SJSA1 (cell line): ENCODE measurements at places on chromosomes 7 and 10. TPM values are rescaled to one million over a fixed set of nuclear protein-coding genes. Genes with fewer than 3 reads are reported as not detected.

SEMA4G gene
- total RNA-seq = 0.42 and 0.88 TPM in 2 replicates

NEUROG3 gene
- not detected in 2 replicates for total RNA-seq

STRIP2 gene
- total RNA-seq = 7.0 and 7.5 TPM in 2 replicates

MEOX2 gene
- not detected in 2 replicates for total RNA-seq

RBP4 gene
- total RNA-seq = 15.4 and 19.3 TPM in 2 replicates

UPF2 gene
- 13.8 and 18.6 TPM in 2 replicates for total RNA-seq

GRCh38 chr7:89200758-89201157 is 405.2 kb upstream of the TEX47 start:
- no peak for DNase-seq

- DNase-seq = no peak
Observed at GRCh38 chr10:130745821-130746220, 565.7 kb downstream of the TCERG1L start.

- DNase-seq = no peak
Observed at GRCh38 chr10:61589547-61590243, 73.0 kb upstream of the CABCOCO1 start.

DNA sequence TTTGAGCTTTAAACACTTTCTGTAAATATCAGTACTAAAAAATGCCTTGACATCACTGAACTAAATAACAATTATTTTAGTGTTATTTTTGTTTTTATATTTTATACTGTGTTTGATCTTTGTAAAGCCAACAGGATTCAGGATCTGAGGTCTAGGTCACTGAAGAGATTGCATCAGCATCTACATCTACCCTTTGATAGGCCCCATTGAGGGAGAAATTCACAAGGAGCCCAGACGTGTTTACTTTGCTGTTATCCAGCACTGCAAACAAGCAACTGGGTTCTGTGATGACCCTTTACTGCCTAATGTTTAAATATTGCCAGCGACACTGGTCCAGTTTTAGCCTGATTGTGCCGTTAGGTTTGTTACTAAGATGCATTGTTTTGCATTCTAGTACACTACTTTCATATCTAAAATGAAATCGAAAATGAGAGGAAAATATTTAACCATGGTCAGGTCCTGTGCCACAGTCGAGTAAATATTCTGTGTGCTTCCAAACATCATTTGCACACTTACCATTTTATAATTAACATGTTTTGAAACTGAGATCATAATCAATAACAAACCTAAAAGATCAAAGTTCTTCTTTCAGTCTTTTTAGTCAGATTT is 48.7 kb downstream of the SP8 start:
- DNase-seq = no peak

DNA sequence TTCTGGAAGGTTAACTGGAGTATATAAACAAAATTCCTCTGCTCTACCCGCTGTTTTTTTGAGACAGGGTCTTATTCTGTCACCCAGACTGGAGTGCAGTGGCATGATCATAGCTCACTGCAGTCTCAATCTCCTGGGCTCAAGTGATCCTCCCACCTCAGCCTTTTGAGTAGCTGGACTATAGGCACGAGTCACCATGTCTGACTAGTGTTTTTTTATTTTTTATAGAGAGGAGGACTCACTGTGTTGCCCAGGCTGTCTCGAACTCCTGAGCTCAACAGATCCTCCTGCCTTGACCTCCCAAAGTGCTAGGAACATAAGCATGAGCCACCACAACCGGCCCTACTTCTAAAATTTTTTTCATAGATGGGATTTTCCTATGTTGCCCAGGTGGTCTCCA is 2.2 kb downstream of the RAB18 start:
- DNase-seq = no peak

DNA sequence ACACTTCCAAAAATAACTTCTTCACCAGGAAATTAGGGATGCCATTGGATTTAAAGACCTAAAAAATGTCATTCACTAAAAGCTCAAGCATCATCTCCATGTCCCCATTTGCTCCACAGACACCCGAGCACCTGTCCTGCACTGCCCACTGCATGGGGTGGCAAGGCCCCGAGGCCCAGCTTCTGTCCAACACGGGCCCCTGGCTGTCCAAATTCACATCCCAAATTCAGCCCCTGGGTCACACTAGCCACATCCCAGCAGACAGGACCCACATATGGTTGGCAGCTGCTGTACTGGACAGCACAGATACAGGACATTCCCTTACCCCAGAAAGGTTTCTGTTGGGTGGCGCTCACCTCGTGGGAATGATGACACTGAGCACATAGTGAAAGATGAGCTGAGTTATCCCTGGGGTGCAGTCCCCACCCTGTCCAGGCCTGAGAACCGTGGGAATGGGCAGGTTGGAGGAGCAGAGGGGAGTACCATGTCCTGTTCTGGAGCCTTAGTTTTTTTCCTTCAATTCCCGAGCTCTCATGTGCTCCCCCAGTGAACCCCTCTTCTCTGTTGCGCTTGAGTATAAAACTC is 55.3 kb downstream of the CSGALNACT2 start:
- DNase-seq = no peak

GRCh38 chr7:140316165-140316661 is 82.1 kb downstream of the SLC37A3 start:
- peak; percentile 26 for DNase-seq

GRCh38 chr10:71090330-71090729 is 122.0 kb upstream of the UNC5B start:
- no peak for DNase-seq

GRCh38 chr10:48505394-48506112 is 99.3 kb downstream of the ARHGAP22 start:
- no peak for DNase-seq

DNA sequence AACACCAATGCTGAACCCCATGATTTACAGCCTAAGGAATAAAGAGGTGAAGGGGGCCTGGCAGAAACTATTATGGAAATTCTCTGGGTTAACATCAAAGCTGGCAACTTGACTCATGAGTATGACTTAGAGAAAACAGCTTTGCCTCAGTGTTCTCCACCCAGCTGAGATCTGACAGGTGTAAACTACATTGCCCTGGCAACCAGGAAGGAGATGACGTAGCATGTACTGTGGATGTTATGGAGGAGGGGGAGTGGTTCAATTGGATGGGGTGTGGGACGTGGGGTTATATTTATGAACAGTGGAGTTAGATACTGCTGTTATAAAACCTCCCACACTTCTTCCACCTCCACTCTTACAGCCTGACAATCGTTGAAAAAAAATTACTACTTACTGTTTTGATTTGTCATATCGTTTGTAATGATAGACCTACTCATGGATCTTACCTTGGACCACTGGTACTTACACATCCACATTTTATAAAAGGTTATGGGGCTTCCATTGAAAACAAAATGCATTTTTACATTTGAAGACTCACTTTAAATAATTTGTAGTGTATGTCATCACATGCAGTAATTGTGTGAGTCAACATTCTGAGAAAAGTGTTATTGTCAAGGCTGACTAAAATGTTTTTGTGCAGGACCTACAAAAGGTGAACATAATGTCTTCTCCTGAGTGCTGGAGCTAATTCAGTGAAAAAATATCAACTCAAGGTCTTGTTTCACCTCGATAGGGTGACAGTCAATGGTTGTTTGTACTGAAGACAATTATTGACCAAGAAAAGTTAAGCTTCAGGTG is 6.4 kb downstream of the OR2F1 start:
- DNase-seq = no peak

- DNase-seq = no peak
Observed at GRCh38 chr7:98671733-98672331, 54.7 kb downstream of the NPTX2 start.

GRCh38 chr7:99252166-99252895 is 20.3 kb upstream of the MYH16 start:
- DNase-seq = no peak

- DNase-seq = no peak
Observed at GRCh38 chr7:75971961-75972763, 22.2 kb downstream of the TMEM120A start.

GRCh38 chr7:103894656-103895596 is 94.5 kb downstream of the RELN start:
- DNase-seq = no peak

- DNase-seq = no peak
Observed at GRCh38 chr10:46060706-46061105, 14.6 kb upstream of the MSMB start.

GRCh38 chr7:30682212-30683083 is at the start of gene CRHR2:
TSS of gene CRHR2 (minus strand) at chr7:30682456. CDS start at chr7:30682280, 176 bp downstream.
- no peak for DNase-seq
